ENCODE measurements at places on chromosomes 7 and 10.

- no peak for DNase-seq
Measured at GRCh38 chr10:84166620-84167288, 6.8 kb upstream of the GPR15LG start.

DNA sequence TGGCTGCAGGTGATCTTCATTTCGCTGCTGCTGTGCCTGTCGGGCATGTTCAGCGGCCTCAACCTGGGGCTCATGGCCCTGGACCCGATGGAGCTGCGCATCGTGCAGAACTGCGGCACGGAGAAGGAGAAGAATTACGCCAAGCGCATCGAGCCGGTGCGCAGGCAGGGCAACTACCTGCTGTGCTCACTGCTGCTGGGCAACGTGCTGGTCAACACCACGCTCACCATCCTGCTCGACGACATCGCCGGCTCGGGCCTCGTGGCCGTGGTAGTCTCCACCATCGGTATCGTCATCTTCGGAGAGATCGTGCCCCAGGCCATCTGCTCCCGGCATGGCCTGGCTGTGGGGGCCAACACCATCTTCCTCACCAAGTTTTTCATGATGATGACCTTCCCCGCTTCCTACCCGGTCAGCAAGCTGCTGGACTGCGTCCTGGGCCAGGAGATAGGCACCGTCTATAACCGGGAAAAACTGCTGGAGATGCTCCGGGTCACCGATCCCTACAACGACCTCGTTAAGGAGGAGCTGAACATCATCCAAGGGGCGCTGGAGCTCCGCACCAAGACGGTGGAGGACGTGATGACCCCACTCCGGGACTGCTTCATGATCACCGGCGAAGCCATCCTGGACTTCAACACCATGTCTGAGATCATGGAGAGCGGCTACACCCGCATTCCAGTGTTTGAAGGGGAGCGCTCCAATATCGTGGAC, 1.3 kb downstream of the CNNM2 start:
- DNase-seq, result peak; percentile 74

GRCh38 chr10:26977635-26978034, 116.9 kb upstream of the ABI1 start:
- DNase-seq, result no peak

DNA sequence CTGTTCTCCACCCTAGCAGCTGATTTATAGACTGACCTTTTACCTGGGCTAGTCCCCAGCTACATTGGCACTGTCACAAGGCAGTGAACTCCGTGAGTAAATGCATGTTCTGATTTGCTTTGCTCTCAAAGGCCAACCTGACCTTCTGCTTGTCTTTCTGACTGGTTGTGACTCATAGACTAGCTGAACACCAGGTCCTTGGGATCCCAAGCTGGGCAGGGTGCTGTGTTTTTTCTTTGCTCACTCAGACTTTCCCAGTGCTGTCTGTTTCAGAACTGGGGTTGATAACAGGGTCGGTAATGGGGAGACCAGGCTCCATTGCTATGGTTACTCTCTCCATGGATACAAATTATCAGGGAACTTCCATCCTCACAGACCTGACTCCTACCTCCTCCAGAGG, 35.0 kb downstream of the EVX1 start:
- peak; percentile 90 for DNase-seq

DNA sequence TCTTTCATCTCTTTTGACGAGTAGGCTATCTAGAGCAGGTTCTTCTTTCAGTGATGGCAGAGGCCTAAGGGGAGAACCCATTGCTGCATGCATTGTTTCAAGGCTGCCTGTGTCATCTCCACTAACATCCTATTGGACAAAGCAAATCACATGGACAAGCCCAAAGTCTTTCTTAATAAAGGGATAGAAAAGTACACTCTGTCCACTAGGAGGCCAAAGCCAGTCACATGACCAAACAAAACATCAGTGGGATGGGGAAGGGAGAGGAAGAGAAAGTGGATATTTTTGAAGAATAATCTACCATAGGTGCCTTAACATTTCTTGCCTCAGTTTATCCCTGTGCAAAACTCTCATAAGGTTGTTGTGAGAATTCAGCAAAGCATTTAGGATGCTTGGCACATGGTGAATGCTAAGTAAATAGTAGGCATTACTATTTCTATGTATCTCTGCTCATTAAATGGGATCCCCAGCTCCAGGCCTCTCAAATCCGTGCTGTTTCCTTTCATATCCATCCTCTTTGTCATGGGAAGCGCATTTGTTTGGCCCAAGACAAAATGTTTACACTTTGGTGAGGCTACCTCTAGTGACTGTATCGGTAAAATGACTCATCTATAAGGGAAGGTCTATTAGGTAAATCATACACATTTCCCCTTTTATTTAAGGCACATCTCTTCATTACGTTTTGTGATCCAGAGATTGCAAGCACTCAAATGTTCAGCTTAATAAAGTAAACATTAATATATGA, 16.7 kb upstream of the CADPS2 start:
- peak; percentile 73 for DNase-seq

All from DMS53 (cell line).